ENCODE measurements at places on chromosomes 4 and X. TPM values are rescaled to one million over a fixed set of nuclear protein-coding genes. Genes with fewer than 3 reads are reported as not detected.

The ADGRG2 gene
- total RNA-seq = 0.82 TPM

DNA sequence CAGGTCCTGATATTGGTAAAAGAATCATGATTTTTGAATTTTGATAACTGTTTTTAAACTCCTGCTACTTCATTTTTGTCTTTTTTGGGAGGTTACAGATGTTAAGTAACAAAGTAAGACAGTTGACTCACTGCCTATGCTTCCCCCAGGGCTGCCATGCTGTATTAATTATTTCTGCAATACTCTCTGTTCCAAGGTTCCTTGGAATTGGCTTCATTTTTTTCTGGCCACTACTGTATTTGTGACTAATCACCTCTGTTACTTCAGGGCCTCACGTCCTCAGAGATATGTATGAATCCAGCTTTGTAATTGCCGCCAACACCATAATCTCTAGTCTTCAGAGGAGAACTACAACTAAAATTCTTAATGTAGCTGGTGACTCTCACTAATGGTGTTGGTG, 1729.3 kb downstream of the C4orf33 start:
- no peak for DNase-seq

The ZCCHC18 gene
- 18.1 TPM for total RNA-seq

GRCh38 chrX:101759000-101759399, 99.3 kb upstream of the ARMCX2 start:
- no peak for DNase-seq

- DNase-seq = no peak
These were observed 184.1 kb downstream of the IL1RAPL2 start for GRCh38 chrX:104749951-104750610.

- DNase-seq = no peak
These were observed 171.2 kb downstream of the THOC2 start for GRCh38 chrX:123561439-123562215.

Measured in cerebellum (tissue), 4 donors.